ENCODE measurements at places on chromosomes 3 and 15.

- no peak for DNase-seq
Observed at GRCh38 chr3:185353823-185354614, 8.9 kb upstream of the MAP3K13 start.

GRCh38 chr3:100438623-100438974 is 37.3 kb downstream of the LNP1 start:
- DNase-seq = no peak

DNA sequence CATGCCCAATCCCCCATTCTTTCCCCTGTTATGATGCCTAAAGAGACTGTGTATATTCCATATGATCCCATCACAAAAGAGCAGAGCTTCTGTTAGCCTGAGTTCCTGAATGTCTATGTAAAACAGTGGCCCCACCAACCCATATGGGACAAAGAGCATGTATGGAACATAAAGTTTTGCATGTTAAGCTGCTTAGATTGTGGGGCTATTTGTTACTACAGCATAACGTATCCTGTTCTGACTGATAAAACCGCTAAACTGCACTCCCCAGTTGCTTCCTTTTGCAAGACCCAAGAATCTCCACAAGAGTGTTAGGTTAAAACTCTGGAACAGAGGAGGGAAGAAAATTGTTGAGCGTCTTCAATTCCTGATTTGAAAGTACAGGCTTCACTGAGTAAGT is 154.8 kb downstream of the ALDH1A2 start:
- no peak for DNase-seq

DNA sequence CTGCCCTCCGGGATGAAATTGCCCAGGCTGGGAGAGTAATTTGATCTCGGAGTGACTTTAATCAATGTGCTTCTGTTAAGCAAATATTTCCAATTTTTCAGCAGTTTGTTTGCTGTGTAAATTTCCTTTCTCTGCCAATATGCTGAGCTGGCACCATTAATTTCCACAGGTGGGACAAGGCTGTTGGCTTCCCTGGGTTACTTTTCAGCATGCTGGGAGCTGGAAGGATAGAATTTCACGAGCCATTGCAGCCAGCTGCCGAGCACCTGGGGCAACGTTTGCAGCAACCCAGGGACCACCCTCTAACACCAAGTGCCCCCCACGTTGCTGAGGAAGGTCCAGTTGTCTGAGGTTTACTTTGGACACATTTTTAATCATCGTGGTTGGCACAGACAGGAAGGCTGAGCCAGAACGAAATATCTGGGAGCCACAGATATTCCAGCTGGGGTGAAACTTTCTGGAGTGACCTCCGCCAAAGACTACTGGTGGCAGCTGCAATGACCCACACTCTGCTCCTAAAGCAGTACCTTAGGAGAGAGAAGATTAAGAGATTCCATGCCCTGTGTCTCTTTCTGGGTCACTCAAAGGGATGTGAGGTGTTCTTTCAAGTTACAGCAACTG is 293.3 kb upstream of the RGMA start:
- DNase-seq = no peak

- DNase-seq = peak; percentile 24
Observed at GRCh38 chr15:50051811-50052419, 67.1 kb downstream of the ATP8B4 start.

GRCh38 chr15:99970891-99971430 is 237.7 kb upstream of the LYSMD4 start:
- DNase-seq = no peak

GRCh38 chr3:192042116-192042515 is 581.2 kb downstream of the PYDC2 start:
- DNase-seq = no peak

DNA sequence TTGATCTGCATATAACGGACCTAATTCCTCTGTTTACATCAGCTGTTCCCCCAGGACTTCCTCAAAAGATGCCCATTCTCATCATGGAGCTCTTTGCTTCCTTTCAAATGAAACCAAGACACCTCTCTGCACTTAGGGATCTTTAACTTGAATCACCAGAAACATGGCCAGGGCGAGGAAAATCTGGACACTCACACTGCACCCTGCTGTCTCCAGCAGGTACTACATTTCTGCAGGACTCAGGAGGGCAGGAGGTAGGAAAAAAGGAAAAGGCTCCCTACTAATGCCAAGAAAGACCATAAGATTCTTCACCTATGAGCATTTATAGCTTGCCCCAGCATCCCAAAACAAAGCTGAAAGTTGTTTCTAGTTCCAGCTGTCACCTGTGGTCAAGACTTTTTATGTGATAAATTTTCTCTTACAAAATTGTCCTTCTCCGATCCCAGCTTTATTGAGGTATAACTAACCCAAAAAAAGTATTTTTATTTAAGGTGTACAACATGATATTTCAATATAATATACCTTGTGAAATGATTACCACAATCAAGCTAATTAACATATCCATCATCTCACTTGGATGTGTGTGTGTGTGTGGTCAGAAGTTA is 87.3 kb upstream of the C15orf61 start:
- peak; percentile 3 for DNase-seq

DNA sequence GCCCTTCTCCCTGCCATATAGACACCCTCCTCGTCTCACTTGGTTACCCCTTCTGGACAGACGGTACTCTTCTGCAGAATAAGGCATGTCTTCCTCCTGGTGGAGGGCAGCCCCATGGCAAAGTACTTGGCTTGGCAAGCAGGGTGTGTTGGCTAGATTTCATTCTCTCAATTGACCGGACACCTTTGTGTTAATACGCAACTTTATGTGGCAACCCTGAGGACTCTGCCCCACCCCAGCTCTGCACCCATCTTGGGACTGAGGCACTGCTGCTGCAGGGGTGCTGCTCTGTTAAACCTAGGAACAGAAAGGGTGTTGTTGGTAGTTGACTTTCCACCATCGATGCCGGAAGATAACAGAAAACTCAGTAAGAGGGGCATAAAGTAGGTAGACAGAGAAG is 55.2 kb downstream of the PTPRG start:
- no peak for DNase-seq

GRCh38 chr3:123371426-123371825 is 77.5 kb downstream of the ADCY5 start:
- no peak for DNase-seq

DNA sequence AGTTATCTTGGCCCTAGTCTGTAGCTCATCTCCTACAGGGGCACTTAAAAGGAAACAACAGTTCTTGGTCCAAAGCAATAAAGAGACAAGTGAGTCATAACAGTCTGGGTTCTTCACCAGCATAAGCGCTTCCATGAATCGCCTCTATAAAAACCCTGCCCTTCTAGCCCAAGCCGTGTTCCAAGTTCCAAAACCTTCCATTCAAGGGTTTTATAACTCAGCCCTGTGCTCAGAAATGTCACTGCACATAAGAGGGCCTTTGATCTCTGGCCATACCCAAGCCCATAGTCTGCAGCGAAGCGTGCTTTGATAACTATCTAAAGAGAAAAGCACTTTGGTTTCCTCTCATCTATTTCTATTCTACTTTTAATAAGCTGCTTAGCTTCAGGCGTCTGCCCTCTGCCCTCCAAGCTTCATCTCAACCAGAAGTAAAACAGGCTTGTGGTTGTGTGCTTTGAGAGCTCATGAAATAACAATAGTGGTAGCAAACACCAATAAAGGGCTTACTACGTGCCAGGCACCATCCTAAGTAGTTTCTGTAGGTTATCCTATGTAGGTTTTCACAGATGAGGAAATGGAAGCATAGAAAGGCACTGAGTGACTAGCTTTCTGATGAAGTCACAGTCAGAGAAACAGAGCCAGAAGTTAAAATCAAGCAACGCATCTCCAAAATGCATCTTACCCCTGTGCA is 64.0 kb upstream of the AKAP13 start:
- no peak for DNase-seq

GRCh38 chr3:178850450-178851190 is 221.0 kb downstream of the ZMAT3 start:
- no peak for DNase-seq

Measured in frontal cortex (tissue), 4 donors.